ENCODE measurements at places on chromosomes 16 and 17. TPM values are rescaled to one million over a fixed set of nuclear protein-coding genes. Genes with fewer than 3 reads are reported as not detected.

The HSD17B2 gene
- 347 TPM for total RNA-seq

The FAHD1 gene
- total RNA-seq, result 86.8 TPM

The USH1G gene
- not detected for total RNA-seq

The TP53TG3 gene
- total RNA-seq, result not detected

The SMIM36 gene
- total RNA-seq, result not detected

The G6PC1 gene
- not detected for total RNA-seq

The HOXB6 gene
- total RNA-seq, result 39.8 TPM

The KCNH6 gene
- total RNA-seq, result not detected

The SPN gene
- total RNA-seq, result not detected

The HBQ1 gene
- not detected for total RNA-seq

The ENPP7 gene
- total RNA-seq, result not detected

The TMED6 gene
- total RNA-seq, result not detected

The FOXF1 gene
- total RNA-seq, result 13.3 TPM

The SYT17 gene
- 0.15 TPM for total RNA-seq

Data from mammary microvascular endothelial cell (primary cell).